GM23338 (cell line): ENCODE measurements at places on chromosomes 13 and 19.

DNA sequence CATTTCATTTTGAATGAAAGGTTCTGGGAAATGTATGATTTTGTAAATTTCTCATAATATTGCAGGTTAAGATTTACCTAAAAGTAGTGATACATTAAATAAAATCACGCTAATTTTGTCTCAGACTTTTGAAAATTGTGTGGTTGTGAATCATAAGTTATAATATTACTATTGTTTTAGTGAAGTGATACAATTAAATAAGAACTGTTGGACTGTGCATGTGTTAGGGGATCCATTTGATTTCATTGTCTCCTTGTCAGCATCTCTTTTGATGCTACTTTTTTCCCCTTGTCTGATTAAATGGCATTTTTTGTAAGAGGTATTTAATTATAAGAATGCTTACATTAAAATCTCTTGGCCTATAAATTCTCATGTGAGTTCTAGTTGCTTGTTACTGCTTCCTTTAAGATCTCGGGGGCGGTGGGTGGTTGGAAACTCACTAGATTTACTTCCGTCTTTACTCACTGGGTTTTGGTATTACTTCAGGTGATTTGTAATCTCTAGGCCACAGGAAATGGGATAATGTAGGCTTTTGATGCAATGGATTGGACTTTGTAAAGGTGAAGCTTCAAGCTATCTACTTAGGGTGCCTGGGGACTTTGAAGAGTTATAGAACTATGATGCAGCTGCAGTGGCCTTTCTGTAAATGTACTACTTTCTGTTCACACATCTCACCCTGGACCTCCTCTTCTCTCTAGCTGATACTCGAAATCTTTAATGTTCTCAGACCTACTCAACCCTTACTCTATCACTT, 66.5 kb downstream of the PAN3 start:
- DNase-seq = no peak

DNA sequence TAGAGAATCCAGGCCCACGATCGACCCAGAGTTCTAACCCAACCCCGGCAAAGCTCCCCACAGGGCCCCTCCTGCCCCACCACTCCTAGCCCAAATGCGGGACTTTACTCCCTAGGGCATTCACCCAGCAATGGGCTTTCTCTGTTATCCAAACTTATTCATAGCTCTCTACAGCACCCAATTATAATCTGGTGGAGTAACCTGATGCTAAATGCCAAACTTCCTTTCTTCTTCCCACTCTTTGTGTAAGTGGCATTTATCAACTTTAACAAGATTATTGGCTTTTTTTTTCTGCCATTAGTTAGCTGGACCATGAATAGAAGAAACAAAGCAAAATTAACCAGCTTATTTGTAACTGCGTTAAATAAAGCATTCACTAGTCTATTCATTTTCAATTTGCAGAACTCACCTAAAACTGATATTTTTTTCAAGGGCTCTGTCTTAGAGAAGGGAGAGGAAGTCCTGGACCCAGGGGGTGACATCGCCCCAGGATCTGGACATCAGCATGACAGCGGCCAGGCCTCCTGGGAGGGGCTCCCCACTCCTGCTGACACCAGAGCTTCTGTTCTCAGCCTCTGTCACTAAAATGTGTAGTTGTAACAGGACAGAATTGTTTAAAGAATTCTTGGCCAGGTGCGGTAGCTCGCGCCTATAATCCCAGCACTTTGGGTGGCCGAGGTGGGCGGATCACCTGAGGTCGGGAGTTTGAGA, 1.5 kb downstream of the FAM124A start:
- DNase-seq = peak; percentile 43

DNA sequence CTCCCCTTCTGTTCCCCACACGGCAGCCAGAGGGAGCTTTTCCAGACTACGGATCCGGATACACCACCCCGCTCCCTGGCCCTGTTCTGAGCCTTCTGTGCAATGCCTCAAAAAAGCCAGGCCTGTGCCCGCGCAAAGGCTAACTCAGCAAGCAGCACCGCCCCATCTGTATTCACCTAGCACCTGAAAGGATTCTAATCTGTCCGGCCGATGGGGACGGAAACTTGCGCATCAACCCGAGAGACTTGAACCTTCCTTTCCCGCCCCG, 589 bp downstream of the ZBTB45 start:
- peak; percentile 92 for DNase-seq

DNA sequence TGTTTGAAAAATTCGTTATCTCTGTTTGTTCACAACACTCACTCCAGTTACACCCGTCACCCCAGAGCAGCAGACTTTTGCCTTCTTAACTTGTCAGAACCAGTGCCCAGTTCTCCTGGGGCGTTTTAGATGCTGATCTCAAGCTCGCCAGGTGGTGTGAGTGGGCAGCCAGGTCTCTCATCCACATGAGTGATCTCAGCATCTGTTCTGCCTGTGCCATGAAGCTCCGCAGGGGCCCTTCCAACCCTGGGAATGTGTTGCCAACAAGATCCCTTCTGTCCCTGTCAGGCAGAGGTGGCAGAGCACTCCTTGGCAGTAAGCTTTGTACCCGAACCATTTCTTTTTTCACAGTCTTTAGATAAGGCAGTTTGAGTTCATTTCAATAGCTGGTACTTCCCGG, 896.5 kb downstream of the UQCRFS1 start:
- DNase-seq = no peak

DNA sequence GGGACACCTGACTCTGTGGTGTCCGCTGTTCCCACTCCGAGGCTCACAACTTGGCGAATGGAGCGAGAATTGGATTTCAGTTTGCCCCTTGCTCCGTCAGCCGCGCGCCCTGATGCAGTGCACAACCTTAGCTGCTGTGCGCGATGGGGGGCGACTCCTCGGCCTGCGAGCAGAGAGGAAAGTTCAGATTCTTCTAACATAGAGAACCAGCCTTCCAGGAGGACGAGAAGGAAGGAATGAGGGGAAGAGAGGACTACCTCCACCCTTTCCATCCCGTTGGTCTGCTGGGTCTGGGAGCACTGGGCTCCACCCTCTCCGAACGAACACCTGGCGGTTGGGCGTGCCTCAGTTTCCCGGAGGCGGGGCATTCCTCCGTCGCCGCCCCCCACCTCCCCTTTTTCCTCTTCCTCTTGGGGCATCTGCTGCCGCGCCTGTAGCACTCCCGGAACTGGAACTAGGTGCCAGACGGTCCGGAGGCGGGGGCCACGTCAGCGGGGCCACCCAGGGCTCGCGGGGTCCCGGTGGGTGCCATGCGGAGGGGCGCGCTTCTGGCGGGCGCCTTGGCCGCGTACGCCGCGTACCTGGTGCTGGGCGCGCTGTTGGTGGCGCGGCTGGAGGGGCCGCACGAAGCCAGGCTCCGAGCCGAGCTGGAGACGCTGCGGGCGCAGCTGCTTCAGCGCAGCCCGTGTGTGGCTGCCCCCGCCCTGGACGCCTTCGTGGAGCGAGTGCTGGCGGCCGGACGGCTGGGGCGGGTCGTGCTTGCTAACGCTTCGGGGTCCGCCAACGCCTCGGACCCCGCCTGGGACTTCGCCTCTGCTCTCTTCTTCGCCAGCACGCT, at the start of gene KCNK6:
KCNK6 (plus strand) TSS at position 425 of the 838 bp plus-strand sequence; CDS start at position 531, 106 bp downstream.
- peak; percentile 77 for DNase-seq

- no peak for DNase-seq
These were observed 10.6 kb downstream of the NANOS3 start for GRCh38 chr19:13887517-13887916.

DNA sequence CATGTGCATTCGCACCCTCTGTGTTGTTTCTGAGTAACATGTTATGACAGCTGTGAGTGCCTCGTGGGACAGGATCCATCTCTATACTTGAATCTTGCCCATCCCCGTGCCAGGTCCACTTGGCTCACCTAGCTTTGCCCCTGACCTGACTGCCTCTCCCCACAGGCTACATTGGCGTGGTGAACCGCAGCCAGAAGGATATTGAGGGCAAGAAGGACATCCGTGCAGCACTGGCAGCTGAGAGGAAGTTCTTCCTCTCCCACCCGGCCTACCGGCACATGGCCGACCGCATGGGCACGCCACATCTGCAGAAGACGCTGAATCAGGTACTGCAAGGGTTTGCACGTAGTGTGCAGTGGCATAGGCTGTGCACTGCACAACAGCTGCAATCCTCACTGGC, 53.2 kb downstream of the TMED1 start:
- DNase-seq = no peak

DNA sequence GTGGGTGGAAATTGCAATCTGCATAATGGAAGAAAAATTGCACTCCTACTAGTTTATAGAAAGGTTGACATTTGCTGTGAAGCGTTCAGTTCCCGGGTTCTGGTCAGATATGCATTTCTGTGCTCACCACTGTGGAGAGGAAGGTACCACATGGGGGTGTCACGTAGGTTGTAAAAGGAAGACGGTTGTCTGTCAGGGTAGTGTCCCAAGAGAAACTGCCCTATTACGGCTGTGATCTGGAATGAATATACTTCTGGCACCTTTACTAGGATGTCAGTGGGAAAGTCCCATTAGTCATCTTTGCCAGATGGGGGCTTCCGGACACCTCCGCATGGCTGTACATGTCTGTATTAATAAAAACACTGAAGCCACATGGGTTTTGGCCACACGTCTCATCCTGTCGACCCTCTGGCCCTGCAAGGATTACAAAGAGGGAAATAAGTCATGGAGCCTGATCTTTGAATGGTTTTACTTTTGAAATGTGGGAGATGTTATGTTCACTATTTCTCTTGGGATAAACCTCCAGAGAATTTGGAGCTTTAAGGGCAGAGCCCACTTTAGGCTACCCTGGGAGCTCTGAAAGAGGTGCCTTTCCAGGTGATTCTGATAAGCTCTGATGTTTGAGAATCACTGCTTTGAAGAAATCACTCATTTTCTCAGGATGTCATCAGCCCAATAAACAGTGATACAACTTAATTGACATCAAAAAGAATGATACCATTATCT, 133.9 kb downstream of the AKAP11 start:
- no peak for DNase-seq

DNA sequence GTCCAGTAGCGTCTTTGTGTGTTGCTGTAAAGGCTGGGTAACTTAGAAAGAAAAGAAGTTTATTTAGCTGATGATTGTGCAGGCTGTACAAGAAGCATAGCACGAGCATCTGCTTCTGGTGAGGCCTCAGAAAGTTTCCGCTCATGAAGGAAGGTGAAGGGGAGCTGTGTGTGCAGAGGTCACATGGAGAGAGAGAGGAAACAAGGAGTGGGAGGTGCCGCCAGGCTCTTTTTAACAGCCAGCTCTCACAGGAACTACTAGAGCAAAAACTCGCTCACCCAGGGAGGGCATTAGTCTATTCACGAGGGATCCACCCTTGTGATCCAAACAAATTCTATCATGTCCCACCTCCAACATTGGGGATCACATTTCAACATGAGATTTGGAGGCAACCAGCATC, 99.8 kb downstream of the GPR12 start:
- no peak for DNase-seq

DNA sequence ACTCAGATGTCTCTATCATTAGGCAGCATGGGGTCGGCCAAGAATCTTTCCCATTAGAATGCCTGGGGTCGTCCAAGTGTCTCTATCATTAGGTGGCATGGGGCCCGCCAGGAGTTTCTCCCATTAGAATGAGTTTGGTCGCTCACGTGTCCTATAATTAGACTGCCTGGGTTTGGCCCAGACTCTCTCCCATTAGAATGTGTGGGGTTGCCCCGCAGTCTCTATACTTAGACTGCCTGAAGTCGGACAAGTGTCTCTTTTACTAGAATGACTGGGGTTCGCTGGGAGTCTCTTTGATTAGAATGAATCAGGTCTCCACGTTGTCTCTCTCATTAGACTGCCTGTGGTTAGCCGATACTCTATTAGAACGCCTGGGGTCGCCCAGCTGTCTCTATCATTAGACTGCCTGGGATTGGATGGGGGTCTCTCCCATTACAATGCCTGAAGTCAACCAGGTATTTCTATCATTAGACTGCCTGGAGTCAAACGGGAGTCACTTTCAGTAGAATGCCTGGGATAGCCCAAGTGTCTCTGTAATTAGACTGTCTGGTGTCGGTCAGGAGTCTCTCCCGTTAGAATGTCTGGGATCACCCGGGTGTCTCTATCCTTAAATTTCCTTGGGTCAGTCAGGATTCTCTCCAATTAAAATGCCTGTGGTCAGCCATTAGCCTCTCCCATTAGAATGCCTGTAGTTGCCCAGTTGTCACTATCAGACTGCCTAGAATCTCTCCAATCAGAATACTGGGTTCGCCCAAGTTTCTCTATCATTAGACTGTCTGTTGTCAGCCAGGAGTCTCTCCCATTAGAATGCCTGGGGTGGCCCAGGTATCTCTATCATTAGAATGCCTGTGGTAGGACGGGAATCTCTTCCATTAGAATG, 1454.1 kb downstream of the UQCRFS1 start:
- DNase-seq = no peak

GRCh38 chr19:37992761-37993160, 85.8 kb downstream of the SIPA1L3 start:
- no peak for DNase-seq

DNA sequence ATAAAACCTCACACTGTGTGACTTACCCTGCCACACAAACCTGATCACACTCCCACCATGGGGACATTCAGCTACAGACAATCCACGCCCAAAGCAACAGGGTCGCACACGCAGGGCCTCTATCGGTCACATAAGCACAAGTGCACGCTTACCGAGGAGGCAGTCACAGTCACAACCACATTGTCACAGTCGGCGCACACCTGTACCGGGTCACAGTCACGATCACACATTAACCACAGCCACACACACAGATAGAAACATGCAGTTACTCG, 579 bp downstream of the ZNF566 start:
- DNase-seq = no peak

DNA sequence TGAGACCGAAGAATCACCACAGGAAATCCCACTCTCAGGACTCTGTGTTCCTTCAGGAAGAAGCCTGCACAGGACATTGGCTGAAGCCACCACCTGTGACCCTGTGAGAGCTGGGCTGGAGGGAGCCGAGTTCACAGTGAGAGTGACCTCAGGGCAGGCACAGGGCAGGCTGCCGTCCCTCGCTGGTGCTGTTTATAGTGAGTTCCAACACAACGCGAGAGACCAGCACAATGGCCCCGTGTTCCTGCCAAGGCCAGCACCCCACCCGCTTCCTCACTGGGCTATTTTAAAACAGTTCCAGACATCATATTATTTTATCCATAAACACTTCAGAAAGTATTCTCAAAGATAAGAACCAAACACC, 18.4 kb upstream of the GAS6 start:
- DNase-seq = no peak

DNA sequence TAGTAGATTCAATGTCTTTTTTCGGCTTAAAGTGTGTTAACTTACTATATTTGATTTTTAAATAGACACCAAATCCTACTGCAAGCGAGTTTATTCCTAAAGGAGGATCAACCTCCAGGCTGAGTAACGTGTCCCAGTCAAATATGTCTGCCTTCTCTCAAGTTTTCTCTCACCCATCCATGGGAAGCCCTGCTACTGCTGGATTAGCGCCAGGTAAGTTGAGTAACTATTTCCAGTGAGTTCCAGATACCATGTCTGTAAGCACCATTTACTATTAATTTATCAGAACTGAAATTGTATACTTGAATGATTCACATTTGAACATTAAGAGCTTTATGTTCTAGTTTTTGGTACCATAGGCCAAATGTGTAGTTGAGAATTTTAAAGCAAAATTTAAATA, 81.8 kb downstream of the PAN3 start:
- no peak for DNase-seq

DNA sequence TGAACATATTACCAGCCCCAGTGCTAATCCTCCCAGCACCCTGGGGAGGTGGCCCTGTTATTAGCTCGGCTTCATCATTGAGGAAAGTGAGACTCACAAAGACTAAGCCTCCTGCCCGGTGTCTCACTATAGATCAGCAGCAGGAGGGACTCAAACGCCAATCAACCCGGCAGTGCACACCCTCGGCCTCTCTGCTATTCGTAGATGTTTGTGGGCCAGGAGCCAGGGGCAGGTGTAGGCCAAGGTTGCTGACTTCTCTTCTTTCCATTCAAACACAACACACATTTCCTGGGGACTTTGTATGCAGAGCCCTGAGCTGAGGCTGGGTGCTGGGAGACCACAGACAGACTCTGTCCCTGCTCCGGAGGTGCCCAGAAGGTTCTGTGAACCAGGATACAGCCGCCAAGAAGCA, 9.4 kb upstream of the SBK3 start:
- no peak for DNase-seq
